ENCODE measurements at places on chromosomes 16 and 17.

GRCh38 chr17:42285346-42286050, 2.8 kb upstream of the STAT5A start:
- no peak for DNase-seq

DNA sequence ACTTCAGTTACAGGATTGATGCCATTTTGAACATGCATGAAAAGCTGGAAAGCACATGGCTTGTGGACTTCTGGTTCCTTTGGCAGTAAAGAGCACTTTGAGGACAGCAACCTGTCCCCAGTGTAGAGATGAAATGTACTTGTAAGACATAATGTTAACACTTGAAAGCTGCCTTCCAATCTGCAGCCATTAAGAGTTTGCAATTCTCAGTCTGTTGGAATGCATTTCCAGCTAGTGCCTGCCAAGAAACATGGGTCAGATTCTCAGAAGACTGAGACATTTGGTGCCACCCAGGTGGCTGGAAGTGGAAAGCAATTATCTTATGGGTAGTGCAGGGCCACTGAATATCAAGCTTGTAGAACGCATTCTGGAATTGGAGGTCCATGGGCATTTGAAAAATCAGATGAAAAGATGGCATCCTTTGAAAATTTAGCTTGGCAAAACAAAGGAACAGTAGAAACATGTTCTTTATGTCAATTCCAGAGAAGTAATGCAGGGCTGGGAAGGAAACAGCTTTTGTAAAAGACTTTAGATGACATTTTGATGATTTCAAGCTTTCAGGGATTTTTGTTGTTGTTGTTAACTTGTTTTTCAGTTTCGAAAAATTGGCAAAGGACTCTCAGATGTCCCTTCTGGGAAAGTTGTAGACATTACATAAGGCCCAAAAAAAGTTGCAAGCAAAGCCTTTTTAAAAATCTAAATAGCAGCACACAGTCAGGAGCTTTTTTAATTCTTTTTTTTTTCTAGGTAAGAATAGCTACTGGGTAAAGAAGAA, 147.0 kb downstream of the ABCA8 start:
- DNase-seq: no peak

DNA sequence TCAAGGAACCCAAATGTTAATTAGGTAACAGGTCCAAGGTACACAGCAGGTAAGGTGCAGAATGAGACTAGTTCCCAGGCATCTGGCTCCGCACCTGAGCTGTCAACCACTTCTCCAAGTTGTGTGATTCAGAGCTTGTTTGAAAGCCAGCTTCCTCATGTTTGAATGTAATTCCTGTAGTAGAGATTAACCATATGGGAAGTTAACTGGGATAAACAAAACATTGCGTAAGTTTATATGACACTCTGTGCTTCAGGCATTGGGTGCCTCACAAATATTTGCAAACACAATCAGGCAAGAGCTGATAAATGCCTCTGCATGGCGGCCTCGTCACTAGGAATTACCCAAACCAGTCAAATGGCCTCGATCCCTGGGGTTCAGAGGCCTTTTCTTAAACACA, 27.9 kb upstream of the CPHXL start:
- no peak for DNase-seq

GRCh38 chr16:49596648-49597291, 223.2 kb downstream of the C16orf78 start:
- DNase-seq: no peak

GRCh38 chr16:598823-599739, 9.2 kb downstream of the RAB40C start:
- DNase-seq: no peak

GRCh38 chr16:68257906-68258800, 6.2 kb upstream of the SLC7A6 start:
- no peak for DNase-seq

DNA sequence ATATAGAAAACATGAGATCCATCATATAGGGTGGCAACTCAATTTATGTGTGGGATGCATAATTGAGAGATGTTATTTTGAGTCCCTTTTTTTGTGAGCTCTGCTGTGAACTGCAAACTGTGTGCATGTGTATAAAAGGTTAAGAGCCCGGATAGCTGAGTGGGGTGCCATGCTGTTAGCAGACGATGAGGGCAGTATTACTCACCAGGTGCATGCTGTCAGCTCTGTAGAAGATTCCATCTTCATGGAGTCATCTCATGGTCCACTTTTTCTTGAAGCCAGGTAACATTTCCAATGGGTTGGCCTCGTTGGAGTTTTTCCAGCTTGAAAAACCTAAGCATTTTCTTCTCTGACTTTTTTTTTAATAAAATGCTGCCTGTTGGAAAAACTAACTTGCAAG, 43.0 kb upstream of the RHBDL3 start:
- no peak for DNase-seq

DNA sequence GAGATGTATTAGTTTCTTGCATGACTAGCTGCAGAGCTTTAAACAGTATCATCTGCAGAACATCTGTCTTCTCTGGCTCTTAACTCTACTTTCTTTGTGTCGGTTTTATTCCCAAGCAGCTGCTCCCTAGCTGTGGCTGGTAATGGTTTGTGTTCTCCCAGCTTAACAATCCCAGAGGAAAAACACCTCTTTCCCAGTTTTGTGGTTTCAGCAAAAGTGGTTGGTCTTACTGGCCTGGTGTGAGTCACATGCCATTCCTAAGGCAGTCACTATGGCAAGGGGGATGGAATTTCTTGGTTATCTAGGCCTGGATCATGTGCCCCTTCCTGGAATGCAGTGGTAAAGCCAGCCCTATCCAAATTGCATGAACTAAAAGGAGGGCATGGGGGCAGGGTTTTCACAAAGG, 27.5 kb downstream of the OMG start:
- DNase-seq: no peak

DNA sequence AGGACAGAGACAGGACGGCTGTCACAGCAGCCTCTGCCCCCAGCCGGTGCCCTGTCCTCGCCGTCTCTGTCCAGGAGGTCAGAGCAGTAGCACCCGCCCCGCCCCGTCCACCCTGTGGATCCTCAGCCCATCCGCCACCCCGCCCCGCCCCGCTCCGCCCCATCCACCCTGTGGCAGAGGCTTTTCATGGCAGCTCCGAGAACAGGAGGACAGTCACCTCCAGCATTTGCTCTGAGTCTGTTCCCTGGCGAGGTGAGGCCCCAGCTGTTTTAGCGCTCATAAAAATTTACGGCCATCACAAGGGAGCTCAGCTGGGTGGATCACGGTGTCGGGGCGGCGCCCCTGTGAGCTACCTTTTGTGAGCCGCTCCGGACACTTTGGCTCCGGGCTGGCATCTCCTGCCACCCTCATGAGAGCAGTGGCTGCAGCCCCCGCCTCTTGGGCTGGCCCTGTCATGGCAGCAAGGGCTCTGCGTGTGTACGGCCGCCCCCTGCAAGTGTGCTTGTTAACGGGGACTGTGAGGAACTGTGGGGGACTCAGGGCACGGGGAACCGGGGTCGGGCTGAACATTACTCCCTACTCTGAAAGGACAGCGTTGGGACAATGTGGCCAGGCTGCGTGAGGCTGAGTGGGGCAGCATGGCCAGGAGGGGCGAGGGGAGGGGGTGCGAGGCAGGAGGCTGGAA, 32.3 kb upstream of the GNG13 start:
- no peak for DNase-seq

DNA sequence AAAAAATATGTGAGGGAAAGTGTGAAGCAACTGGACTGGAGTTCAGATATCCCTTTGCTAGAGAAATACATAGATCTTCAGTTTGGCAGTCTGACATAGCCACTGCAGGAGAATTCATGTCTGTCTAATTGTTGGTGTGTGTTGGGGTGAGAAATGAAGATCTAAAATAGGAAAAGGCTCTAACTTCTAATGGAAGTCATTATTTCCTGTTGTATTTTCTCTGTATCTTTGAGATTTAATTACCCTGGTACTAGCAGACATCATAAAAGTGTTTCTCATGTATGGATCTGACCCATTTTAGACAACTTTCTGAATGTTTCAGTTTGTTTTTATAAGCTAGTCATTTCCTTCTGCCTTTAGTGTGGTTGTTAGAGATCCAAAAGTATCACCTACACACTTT, 128.3 kb downstream of the NLK start:
- DNase-seq: no peak
